ENCODE measurements at places on chromosomes 2 and 18. TPM values are rescaled to one million over a fixed set of nuclear protein-coding genes. Genes with fewer than 3 reads are reported as not detected.

Gene PRSS56
- total RNA-seq = not detected

Gene TGFA
- total RNA-seq = 7.0 TPM

Gene ABCG8
- total RNA-seq = not detected

Gene CYP1B1
- 9.8 TPM for total RNA-seq

Gene DLGAP1
- total RNA-seq = not detected

Gene NEB
- 0.34 TPM for total RNA-seq

Gene TUBA4B
- total RNA-seq = 0.56 TPM

Gene IL18RAP
- total RNA-seq = not detected

Gene PSMA8
- not detected for total RNA-seq

Gene CRYBA2
- not detected for total RNA-seq

Gene GPR39
- total RNA-seq = 9.8 TPM

Gene C2orf66
- 0.09 TPM for total RNA-seq

Gene NDC80
- total RNA-seq = 11.2 TPM

Gene ME2
- 38.0 TPM for total RNA-seq

Gene ATP6V1B1
- 2.3 TPM for total RNA-seq

Gene TFCP2L1
- 0.74 TPM for total RNA-seq
